GM04504 (cell line): ENCODE measurements at places on chromosomes 2 and 18.

- DNase-seq = no peak
Observed at GRCh38 chr18:45792506-45793263, 32.8 kb upstream of the SIGLEC15 start.

DNA sequence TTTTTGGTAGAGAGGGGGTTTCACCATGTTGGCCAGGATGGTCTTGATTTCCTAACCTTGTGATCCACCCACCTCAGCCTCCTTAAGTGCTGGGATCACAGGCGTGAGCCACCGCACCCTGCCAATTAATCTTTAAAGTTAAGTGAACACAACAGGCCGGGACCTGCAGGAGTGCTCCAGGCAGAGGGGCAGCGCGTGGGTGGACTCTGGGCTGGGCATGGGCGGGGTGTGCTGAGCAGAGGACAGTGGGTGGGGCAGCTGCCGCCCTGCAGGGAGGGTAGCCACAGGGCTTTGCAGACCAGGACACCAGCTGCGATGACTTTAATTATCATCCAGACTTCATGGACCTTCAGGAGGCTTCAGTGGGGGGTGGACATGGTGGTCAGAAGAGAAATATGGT, 8.8 kb upstream of the GPR148 start:
- DNase-seq = no peak

GRCh38 chr2:96241900-96242611, 23.7 kb downstream of the TMEM127 start:
- peak; percentile 51 for DNase-seq

- no peak for DNase-seq
Observed at GRCh38 chr18:75211002-75211621, 515 bp downstream of the TSHZ1 start.

DNA sequence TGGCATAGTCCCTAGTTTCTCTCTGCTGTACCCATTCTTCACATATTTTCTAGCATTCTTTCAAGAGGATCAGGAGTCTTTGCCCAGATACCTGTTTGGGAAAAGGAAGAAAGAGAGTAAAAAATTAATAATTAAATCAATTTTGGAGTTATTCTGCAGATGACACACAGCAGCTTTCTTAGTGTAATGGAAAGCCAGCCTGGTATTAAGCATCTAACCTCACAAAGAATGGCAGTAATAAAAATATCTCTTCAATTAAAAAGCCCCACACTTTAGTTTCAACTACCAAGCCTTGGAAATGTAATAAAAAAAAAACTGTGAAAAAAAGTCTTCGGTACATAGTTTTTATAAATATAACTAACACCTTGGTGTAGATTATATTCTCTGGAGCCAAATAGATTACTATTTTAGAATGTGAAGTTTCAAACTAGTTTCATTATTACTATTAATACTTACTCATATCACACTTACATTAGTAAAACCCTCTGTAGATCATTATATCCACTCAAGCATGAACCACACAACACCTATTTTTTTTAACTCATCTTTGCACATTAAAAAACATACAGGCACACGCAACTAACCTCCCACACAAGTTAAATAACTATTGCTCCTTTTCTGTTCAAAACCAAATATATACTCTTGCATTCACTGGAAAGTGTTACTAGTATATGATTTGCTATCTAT, 90.9 kb downstream of the GPD2 start:
- DNase-seq = no peak

GRCh38 chr2:235127931-235128330, 176.1 kb downstream of the SH3BP4 start:
- DNase-seq = no peak

DNA sequence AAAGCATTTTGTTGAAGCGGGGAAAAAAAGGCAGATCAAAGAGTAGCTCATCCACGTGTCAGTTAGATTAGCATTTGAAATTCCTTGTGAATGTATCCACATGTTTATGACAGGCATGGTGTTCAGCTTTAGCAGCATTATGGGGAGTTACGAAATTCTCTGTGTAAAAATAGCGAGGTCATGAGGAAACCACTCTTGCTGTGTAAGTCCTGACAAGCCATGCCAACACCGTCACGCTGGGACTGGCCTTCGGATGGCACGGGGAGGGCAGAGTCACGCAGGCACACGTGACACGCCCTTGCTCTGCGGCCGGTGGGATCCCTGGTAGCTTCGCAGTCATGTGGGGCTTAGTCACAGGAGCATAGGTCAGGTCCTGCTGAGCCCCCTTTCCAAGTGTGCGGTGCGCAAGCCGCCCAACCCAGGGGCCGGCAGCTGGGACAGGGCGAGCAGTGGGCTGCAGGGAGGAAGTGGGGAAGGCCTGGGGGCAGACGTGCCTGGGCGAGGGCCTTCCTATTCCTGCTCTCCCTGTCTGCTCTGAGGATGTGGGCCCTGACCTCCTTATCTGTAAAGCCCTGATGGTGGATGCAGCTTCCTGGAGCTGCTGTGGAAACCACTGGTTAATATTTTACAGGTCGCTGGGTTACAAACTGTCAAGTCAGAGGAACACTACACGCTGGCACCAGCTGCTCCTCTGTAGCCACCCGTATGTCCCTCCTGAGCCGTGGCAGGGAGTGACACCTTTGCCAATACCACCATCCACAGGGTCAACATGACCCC, 18.0 kb downstream of the MBP start:
- peak; percentile 94 for DNase-seq

- DNase-seq = no peak
Observed at GRCh38 chr2:23381084-23381483, 3.9 kb upstream of the KLHL29 start.
